COLO829 (cell line): ENCODE measurements at places on chromosomes 16 and 17.

DNA sequence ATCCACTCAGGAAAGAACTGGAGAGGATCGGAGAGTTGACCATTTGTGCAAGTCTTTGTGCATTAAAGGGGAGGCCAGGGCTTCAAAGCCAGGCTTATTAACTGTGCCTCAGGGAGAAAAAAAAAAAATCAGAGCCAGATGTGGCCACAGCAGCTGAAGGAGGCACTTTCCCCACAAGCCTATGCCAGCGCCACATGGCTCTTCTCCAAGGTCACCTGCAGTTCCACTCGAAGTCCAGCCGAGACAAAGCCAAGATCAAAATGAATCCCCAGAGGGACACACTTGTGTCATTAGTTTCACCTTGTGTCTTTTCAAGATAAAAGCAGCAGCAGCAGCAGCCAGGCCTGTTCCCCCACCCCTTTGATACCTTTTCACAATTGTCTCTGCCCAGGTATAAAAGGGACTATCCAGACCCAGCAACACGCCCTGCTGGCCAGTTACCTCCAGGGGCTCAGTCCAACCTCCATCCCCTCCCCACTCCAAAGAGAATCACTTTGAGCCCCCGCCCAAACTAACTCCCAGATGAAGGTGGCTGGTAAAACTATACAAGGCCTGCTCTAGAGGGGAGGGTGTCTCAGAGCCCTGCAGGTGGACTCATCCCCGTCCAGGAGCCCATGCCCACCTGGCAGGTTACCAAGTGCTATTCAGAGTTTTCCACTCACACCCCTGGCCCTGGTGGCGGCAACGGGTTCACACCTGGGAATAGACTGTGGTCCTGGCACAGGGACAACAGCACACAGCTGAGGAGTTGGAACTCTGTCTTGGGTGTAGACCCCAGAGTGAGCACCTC is 29.2 kb downstream of the AXIN2 start:
- no peak for DNase-seq

- no peak for DNase-seq
Observed at GRCh38 chr16:81519301-81520150, 74.9 kb downstream of the CMIP start.

DNA sequence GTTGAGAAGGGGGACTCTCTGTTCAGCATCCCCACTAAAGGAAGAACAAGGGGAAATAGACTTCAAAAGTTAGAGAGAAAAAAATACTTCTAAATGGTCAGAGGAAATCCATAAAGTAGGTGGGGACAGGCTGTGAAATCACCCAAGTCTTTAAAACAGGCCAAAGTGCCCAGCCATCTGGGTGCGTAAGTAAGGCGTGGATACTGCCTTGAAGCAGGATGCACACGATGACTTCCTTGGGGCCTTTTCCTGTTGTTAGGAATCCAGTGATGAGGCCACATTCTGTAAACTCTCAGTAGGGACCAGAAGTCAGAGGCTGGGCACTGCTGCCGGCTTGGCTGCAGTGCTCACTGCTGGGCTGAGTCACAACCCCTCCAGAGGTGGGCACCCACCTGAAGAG is 9.2 kb downstream of the AXIN2 start:
- DNase-seq: no peak

DNA sequence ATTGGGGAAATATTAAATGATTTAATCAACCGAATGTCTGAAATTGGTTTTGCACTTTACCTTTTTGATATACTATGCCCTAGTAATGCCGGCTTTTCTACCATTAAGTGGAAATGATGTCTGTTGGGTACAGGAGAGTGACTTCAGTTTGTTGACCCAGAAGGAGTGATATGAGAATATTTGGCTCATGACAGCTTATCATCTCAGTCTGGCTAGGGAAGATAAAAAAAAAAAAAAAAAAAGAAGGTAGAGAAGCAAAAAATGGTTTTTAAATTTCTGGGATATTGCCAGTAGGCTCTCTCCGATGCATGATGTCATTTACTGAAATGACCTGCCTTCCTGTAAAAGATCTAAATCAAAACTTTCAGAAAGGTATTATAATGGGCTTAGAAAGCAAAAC is 69.0 kb downstream of the CNTNAP4 start:
- DNase-seq: no peak
